CD4-positive, alpha-beta T cell treated with Interleukin-4 for 4 hours (primary cell): ENCODE measurements at places on chromosomes 12 and 14.

DNA sequence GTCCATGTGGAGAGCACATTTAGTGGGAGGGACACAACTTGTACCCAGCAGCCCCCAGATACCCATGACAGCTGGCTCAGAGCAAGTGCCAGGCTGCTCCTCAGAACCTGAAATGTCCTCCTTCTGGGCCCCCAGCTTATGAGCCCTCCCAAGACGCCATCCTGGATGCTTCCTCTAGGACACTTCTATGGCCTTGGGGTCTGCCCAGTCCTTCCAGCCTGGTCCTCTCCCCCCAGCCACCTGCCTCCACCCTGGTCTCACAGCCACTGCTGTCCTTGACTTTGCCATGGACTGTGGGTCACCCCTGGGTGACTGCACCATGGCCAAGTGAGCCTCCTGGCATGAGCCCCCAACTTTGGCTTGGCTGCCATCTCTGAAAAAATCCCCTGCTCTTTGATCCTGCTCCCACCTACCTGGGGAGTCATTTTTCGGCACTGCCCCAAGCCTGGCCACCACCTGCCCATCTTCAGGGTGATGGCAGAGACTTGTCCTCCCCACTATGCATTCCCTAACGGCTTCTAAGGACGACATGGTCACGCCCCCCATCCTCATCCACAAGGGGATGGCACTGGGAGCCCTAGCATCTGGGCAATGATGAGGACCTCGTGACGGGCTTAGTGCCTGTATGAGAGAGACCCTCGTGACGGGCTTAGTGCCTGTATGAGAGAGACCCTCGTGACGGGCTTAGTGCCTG, 323.7 kb downstream of the TMEM121 start:
- DNase-seq, result no peak

DNA sequence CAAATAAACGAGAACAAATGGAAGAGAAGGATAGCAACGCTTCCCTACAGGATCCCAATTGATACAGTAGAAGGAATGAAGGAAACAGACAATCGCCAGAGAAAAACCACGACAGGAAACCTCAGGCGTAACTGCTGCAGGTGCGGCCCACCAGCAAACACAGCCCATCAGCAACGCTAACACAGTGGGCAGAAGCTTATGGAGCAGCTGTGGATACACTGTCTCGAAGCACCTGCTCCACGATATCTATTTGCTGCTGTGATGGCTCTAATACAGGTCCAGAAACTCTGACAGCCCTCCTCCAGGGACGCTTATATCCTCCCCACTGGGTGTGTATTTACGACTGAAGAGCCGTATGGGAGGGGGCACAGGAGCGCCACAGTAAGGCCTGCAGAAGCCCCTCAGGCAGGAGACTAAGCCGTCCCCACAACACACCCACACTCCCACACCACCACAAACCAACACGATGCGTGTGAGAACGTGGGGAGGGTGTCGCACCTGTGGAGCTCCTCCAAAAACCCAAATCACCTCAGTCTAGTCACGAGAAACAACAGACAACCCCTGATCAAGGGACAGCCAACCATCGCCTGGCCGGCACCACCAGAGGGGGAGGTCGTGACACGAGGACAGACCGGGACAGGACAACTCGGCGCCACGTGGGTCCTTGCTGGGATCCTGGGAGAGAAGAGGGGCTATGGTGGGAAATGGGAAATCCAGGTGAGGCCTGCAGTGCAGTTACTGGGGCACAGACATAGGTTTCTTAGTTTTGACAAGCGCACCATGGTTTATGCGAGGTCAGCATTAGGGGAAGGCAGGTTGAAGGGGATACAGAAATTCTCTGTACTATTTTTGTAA, 24.0 kb downstream of the POLE start:
- DNase-seq, result no peak

DNA sequence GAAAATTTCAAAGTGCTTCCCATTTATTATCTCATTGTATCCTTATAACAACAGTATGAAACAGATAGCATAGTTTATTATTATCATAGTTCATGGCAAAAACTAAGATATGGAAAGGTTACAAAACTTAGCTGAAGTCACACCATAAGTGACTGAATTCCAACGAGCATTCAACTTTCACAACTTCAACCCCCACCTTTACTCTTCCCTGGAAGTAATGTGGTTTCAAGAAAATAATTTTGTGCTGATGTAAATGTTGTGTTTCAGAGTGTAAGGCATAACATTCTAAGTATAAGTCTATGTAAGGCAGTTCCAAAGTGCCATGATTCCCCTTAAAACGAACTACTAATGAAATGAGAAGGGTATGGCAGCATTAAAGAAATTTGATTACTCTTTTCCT, 454.5 kb downstream of the BCAT1 start:
- no peak for DNase-seq

DNA sequence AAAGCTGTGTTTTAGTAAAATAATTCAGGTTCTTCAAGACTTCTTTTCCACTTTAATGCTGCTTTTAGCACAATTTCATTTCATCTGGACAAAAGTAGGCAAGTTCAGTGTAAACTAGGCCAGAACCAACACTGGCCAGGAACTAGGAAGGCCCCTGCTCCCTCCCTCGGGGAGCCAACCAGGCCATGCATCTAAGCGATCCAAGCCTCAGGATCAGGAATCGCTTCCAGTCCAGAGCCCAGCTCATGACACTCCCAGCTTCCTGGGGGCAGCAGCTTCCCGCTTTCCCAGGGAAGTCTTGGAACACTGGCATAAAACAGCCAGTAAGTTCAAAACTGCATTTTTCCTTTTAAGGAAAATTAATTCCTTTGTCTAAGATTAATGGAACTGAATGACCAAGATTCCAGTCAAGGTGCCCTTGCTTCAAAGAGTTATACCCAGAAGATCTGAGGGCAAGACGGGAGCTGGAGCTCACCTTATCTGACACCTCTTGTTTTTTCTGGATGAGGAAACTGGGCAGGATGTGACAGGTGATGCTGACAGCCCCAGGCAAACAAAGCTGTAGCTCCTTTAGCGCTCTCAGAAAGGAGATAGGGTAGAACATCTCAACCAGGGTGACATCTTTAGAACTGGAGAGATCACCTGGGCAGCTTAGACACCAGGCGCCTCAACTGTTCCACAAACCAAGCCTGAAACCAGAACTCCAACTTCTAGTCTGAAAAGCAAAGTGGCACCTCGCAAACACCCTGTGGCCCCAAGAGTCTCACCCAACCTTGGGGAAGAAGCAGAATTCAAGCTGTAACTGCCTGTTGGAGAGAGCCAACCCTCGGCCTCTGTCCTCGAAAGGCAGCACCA, 61.4 kb upstream of the PNMA1 start:
- DNase-seq, result no peak

- no peak for DNase-seq
These were observed 91.8 kb downstream of the ST8SIA1 start for GRCh38 chr12:22242726-22243125.

- no peak for DNase-seq
These were observed 61.6 kb downstream of the KSR2 start for GRCh38 chr12:117907108-117907689.

DNA sequence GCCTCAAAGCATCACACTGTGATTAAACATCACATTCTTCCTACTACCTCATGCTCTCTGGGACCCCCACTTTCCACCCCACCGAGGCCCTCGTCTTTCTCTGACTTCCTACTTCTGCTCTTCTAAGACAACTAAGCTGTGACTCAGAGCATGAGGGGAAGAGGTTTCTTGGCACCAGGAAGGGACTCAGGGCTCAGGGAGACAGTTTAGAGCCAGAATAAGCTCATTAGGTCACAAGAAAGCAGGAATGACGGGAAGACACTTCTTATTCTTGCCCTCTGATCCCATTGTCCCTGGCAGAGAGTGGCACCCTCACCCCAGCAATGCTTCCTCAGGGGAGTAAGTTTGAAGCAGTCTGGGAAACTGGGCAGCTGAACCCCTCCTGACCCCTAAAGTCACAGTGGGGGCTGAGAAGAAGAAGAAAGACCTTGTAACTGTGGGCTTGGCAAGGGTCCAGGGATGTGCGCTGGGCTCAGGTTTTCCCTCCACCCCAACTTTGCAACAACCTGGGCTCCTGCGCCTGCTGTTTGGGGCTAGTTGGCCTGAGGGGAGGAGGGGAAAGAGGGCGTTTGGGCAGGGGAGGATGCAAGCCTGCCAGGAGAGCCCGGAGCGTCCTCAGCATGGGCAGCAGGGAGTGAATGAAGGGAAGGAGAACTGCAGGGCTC, 64.6 kb upstream of the ACTN1 start:
- no peak for DNase-seq

DNA sequence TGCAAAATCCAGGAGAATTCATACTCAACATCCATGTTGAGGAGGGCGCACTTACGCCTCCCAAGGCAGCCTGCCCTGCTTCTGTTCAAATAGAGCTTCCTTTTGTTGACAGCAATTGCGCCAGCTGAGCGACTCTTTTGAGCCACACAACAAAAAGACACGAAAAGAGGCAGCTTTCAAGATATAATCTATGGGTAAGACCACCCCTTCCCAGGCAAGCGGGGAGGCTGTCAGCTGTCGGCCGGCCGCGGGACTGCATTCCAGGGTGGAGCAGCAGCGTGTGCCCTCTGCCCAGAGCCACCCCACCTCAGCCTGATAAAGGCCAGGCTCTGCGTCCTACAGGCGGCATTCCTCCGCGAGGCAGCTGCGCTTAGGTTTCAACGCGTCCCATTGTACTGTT, 15.8 kb upstream of the STAB2 start:
- DNase-seq, result no peak

- DNase-seq, result no peak
These were observed 10.0 kb upstream of the NR1H4 start for GRCh38 chr12:100463661-100464060.
